ENCODE measurements at places on chromosomes 3 and 15.

DNA sequence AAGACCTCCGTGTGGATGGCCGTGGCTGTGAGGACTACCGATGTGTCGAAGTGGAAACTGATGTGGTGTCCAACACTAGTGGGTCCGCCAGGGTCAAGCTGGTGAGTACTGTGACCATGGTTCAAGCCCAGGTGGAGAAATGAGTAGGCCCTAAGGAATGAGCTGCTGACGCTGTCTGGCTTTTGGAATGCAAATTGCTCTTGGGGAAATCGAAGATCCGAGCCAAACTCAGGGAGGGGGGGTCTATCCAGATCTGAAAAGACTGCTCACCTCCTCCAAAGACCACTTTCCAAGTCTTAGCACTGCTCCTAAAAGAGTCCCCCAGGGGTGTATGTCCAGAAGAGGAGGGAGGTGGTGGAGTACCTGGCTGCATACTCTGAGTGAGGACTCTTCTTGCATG is 13.1 kb downstream of the EXOSC7 start:
- no peak for DNase-seq

DNA sequence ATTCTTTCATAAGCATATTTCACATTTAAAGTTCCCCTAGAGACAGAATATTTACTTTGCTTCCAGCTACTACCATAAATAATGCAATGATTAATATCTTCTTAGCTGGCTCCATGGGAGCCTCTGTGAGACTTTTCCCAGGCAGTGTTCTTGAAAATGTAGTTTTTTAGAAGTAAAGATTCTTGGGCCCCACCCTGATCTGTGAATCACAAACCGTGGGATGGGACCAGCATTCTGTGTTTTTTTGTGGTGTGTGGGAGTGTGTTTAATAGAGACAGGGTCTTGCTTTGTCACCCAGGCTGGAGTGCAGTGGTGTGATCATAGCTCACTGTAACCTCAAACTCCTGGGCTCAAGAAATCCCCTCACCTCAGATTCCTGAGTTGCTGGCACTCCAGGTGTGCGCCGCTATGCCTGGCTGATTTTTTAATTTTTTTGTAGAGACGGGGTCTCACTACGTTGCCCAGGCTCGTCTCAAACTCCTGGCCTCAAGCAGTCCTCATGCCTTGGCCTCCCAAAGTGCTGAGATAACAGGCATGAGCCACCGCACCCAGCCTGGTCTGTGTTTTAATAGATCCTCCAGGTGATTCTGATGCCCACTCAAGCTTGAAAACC is 83.0 kb downstream of the KLHL25 start:
- no peak for DNase-seq

DNA sequence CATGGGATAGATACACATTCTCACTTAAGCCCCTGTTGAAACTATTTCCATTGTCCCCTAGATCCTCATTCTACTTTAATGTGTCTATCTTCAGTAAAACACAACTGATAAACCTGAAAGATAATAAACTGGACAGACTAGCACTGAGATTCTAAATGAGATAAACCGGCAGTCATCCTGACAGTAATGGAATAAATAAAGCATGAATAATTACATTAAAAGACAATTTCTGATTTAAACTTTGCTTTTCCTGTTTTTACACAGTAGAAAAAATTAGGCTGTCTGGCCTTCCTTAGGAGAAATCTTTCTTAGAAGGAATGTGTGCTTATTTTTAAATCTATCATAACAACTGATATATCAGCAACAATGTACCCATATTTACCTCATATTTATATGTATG is 232.4 kb downstream of the FHIT start:
- no peak for DNase-seq

DNA sequence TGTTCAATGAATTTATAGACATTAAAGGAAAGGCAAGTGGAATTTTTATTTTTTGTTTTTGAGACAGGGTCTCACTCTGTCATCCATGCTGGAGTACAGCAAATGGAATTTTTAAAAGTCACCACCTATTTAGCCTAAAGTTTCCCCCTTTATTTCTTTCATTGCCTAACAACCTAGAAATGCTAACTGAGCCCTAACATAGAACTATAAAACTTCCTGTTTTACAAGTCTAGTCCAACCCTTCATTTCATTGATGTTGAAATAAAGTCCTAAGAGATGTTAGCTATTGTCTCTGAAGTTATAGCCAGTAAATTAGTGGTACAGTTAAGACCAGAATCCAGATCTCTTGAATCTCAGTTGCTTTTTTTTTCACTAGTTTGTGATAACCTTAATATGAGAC is 39.0 kb downstream of the MAPK6 start:
- no peak for DNase-seq

DNA sequence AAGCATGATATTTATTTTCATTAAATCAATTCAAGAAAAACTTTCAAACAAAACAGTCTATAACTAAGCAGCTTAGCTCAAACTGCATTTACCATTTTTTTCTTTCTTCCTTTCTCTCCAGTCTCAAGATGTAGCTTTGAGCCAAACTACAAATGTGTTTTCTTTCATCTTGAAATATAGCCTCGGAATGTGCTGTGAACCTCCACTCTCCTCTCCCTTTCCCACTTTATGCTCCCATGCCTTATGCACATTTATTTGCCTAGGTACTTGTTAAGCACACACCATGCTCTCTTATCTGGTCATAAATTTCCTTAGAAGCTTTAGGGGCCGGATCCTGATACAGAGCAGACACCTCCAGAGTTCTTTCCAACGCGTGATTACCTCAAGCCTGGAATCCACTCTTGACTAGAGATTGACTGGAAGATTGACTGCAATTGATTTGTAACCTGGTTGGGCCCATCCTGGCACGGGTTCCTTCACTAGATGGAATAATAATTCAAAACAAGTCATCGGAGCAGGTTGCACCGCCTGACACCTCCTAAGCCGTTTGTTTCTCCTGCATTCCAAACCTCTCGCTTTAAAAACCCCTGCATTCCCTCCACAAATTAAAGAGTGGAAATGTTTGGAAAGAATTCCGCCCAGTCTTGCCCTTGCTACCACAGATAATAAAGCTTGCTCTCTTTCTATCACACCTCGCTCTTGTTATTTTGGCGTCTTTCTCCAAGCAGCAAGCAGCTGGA is 344.7 kb downstream of the CHL1 start:
- DNase-seq: no peak

GRCh38 chr15:69853544-69853951 is 244.2 kb downstream of the TLE3 start:
- no peak for DNase-seq

DNA sequence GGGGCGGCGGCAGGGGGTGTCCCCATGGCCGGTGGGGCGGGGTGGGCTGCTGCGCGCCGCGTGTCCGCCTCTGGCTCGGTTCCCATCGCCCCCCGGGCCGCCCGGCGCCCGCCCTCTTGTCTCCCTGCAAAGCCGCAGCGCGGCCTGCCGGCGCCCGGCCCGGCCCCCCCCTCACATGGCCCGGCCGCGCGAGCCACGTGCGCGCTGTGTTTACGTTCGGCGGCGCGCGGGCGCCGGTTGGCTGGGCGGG is 502 bp downstream of the NR1D2 start:
- no peak for DNase-seq

Data from posterior cingulate gyrus (tissue), 11 donors.